ENCODE measurements at places on chromosomes 6 and 20.

DNA sequence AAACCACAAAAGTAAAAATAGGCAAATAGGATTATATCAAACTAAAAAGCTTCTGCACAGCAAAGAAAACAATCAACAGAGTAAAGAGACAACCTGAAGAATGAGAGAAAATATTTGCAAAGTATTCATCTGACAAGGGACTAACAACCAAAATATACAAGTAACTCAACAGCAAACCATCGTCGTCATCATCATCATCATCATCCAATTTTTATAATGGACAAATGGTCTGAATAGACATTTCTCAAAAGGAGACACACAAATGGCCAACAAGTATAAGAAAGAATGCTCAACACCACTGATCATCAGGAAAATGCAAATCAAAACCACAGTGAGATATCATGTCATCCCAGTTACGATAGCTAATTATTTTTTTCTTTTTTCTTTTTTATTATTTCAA is 62.0 kb downstream of the ANKEF1 start:
- no peak for DNase-seq

DNA sequence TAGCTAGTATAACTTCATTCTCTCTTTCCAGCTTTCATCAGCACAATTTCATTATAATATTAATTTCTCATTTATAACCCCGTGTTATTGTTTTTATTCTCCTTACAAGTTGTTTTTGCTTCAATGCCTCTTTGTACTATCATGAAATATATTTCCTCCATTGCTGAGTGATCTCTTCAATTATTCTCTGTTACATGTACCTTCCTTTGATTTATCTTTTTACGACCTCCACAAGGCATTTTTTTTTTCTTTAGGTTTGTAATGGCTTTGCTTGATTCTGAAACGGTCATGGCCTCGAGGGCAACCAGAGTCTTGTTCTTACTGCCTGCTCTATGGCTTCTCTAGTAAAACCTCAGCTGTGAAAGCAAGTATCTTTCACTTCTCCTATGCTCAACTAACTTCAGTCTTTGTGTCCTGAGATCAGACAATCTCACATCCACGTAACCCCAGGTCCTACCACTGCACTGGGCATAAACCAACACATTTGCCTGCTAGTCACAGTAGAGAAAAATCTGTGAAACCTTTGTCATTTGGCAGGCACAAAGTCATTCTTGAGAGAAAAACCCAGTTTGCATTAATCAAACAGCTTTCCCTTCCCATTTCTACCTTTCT is 119.9 kb downstream of the UST start:
- DNase-seq = no peak

DNA sequence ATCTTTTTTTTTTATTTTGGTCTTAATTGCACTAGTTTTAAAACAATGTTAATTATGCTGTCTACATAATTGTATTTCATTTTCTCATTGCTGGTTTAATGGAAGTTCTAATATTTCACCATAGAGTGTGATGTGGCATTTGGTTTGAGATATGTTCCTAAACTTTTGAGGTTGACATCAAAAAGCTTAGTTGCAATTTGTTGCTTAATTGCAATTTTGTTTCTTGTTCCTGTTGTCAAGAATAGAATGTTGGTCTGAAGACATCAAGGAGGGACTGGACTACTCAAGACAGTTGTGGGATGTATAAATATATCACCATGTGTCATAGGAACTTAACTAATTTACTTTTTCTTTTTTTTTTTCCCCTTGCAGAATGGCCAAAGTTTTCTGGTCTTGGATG is 12.5 kb downstream of the HSF2 start:
- DNase-seq = no peak

DNA sequence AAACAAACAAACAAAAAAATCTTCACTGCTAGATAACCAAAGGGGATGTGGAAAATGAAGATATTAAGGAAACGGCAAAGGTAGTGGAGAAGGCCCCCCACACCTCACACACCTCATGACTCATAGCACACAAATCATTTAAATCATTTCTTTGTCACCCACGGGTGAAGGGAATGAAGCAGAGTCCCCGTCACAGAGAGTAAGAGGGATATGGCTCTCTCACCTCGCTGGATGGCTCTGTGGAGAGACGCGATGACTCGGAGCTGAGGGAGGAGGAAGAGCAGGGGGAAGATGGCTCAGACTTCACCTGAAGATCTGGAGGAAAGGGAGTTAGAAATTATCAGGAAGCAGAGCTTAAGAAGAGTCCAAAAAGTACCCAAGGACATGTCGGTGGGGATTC is 1.2 kb downstream of the ATF6B start:
- DNase-seq = no peak

DNA sequence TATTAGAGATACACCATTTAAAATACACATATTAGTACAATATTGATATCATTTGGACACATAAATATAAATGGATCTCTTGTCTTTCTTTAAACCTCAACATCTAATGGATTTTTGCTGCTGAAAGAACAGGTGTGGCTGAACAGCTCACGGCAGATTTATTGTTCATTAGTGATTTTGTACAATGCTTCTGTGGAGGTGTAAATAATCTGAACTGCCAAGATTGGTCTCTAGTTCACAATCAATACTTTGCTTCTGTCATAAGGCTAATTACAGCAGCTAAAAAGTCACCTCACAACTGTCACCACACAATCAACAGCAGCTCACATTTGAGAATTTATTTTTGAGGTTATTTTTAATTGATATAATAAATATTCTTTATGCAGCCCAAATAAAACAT is 162.0 kb upstream of the SIM1 start:
- no peak for DNase-seq

DNA sequence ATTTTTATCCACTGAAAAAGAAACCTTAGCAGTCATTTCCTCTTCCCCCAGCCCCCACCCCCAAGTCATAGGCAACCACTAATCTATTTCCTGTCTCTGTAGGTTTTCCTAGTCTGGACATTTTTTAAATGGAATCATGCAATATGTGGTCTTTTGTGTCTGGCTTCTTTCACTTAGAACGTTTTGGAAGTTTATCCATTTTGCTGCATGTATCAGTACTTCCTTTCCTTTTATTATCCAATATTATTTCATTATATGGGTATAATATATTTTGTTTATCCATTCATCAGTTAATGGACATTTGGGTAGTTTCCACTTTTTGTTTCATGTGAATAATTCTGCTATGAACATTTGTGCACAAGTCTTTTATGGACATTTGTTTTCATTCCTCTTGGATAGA is 99.3 kb upstream of the BMP5 start:
- DNase-seq = no peak

DNA sequence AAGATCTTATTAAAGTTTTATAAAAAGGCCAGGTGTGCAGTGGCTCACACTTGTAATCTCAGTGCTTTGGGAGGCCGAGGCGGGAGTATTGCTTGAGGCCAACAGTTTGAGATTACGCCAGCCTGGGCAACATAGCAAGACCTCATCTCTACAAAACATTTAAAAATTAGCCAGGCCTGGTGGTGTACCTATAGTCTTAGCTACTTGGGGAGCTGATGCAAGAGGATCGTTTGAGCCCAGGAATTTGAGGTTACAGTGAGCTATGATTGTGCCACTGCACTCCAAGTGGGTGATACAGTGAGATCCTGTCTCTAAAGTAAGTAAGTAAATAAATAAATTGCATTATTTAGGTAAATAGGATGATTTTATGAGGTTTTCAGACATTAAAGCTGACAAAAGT is 183.2 kb downstream of the ISM1 start:
- DNase-seq = no peak
